Activated T-cell treated with anti-CD3 and anti-CD28 coated beads for 4 hours (primary cell): ENCODE measurements at places on chromosomes 1 and 21.

DNA sequence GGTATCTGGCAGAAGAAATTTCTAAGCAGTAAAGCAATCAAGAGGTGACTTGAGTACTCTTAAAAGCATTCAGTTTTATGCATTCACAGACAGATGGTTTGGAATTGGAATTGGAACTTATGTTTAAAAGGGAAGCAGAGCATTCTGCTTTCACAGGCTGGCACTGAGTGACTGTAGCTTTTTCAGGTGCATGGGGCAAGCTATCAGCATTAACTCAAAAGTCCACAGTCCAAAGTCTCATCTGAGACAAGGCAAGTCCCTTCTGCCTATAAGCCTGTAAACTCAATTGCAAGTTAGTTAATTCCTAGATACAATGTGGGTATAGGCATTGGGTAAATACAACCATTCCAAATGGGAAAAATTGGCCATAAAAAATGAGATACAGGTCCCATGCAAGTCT, 1620.3 kb downstream of the MRPL39 start:
- no peak for DNase-seq

DNA sequence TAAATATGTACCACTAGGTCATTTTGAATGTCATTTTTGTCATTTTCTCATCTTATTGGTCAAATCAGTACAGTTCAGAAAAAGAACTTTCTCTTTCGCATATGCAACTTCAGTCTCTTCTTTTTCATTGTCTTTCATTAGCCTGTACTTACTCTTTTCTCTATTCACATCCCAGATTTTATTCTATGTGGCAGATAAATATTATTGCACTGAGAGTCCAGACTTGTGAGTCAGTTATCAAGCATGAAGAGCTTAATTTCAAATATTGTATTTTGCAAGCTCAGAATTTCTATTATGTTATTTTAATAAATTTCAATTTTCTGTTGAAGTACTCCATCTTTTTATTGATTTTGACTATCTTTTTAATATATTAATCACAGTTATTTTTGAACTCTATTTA, 105.2 kb upstream of the PALMD start:
- no peak for DNase-seq

DNA sequence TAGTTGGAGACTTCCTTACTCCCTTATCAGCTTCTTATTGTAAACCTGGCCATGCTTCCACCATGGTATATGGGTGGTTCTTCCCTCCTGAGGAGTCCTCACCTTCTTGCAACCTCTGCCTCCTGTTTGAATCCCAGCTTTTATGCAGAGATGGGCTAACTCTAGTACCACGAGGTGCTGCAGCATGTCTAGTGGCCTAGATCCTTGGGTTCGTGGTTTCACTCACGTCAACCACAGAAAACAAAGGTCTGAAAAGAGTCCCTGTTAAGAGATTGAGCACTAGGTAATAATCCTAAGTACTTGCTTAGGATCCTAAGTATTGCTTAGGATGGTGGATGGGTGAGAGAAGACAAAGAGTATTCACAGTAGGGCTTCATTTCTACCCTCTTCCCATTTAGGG, 133.7 kb downstream of the FCRL5 start:
- no peak for DNase-seq

GRCh38 chr1:4085546-4085945, 185.5 kb upstream of the C1orf174 start:
- no peak for DNase-seq

DNA sequence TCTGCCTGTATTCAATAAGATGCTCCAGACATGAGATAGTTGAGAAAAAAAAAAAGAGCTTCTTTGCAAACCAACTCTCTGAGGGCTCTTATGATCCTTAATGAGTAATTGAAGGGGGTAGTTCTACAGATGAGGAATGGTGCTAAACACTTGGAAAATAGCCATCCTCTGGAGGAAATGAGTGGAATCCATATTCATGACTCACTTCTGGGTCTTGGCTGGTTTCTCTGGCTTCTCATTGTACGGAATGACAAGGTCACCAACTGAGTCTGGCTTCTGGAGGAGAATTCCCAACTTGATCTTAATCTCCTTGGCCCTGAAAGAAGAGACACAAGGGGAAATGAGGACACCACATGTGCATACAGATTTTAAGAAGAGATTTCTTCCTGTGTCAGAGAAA, 34.7 kb downstream of the RGS5 start:
- DNase-seq, result no peak

GRCh38 chr1:247529771-247530355, 6.4 kb downstream of the OR2C3 start:
- no peak for DNase-seq
